ENCODE measurements at places on chromosomes 2 and 18.

GRCh38 chr2:19319064-19319463, 39.4 kb downstream of the OSR1 start:
- no peak for DNase-seq

- DNase-seq, result no peak
Measured at GRCh38 chr2:239990966-239991365, 34.2 kb downstream of the NDUFA10 start.

DNA sequence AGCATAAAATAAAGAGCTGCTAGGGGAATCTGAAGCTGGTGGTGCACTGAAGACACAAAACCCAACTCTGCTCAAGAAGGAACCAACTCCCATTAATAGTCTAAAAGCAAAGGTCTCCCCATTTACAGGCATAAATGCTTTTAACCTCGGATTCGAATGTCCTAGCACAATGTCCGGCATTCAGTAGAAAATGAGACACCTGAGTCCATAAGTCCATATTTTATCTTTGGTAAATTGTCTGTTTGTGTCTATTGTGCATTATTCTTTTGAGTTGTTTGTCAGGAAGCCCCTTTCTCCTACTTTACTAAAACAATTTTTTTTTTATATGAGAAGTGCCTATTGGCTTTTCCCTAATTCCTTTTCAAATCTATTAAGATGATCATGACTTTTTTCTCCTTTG, 179.5 kb upstream of the SMAD7 start:
- no peak for DNase-seq

DNA sequence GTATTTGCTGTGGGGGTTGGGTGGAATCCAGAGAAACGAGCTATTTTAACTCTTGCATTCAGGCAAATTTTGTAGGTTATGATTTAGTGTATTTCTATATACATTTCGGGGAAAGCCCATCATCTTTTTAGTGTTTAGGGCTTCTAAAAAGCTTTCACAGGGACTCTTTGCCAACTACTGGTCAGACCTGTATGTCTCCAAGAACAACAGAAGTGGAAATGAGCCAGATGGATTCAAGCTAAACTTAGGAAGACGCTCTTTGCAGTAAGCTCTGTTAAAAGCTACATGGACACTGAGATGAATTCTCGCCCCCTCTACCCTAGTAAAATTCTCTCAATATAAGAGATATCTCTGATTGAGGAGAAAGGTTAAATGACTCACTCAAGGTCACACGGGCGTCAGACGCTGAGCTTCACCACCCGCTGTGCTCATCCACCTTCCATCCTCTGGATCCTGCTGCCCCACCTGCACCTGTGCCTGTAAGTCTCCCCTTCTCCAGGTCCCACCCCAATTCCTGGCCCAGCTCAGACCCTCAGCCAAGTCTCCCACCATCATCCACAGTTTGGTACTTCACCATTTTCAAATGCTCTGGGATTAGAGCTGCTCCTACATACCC, 85.6 kb downstream of the MARCHF4 start:
- no peak for DNase-seq

DNA sequence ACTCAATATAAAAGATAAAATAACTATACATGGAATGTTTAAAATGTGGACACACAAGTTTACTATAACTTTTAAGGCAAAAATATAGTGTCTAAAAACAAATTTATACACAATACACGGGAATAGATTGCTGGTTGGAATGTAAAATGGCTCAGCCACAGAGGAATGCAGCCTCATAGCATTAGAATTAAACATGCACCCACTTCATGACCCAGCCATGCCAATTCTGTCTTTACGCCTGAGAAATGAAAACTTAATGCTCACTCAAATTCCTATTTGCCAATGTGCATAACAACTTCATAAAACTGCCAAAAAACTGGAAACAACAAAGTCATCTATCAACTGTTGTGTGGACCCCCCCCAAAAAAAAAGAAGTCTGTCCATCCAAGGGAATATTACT, 1006.6 kb upstream of the POU3F3 start:
- DNase-seq, result no peak

DNA sequence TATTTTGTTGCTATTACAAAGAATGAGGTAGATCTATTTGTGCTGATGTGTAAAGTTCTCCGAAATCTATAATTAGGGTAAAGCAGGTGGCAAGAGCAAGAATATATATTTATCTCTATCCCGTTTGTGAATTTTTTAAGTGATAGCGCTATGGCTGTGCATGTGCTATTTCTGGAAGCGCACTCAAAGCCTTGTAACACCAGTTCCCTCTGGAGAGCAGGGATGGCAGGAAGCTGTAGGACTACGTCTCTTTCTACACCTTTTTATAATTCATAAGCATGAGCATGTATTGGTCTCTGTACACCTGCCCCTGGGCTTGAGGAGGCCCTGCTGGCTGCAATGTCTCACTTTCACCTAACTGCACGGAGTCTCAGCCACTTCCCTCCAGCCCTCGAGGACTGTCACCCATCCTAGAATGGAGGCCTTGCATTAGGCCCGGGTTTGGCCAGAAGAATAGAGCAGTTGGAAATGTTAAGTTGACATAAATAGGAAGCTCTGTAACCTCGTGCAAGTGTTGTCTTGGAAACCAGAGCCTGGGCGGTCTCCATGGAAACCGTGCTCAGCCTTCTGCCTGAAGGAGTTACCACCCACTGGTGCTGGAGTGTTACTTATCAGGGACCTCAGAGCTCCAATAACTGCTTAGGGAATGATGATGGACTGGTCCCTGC, 20.9 kb downstream of the ITM2C start:
- DNase-seq, result no peak

DNA sequence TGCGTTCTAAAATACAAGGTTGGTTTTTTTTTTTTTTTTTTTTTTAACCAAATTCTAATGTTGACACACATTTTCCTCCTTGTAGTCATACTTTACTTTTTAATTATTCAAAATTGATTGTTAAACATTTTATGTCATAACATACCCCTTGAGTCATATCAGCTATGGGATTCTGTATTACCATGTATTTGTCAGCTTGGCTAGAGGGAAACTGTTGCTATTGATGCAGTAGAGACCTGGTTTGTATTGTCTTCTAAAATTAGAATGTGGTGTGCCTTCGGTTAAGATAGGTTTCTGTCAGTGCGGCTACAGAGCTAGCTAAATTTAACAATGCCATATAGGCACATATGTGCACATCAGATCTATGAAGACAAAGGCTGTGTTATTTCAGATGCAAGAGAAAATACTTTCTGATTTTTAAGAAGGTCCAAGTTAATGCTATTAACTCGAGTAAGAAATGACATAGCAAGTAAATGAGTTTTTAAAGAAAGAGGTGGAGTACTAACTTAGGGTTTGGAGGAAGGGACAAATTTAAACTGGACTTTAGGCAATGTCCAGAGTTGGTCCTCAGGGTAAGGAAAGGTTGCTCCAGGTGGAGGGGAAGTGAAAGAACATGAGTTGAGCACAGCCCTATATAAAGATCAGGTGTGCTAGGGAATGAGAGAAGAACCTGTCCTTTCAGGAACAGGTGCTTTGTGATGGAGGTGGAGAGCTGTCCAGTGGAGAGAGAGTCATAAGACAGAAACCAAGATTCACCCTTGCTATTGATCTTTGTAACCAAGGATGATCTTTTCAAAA, 152.3 kb downstream of the PRPF40A start:
- no peak for DNase-seq

DNA sequence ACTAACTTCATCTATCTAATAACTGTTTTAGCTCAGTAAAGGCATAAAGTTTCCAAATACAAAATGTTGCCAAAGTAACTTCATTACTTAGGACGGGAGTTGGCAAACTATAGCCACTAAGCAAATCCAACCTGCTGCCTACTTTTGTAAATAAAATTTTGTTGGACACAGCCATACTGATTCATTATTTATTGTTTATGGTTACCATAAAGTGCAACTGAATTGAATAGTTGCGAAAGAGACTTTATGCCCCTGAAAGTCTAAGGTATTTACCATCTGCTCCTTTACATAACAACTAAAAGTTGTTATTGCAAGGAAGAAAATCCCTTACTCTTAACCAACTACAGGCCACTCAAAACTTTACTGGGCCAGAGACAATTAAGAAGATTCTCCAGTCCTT, 256.7 kb upstream of the RBBP8 start:
- no peak for DNase-seq

- no peak for DNase-seq
Measured at GRCh38 chr2:70946832-70947442, 11.2 kb downstream of the ATP6V1B1 start.

GRCh38 chr2:66240286-66240685, 194.6 kb upstream of the MEIS1 start:
- no peak for DNase-seq

- no peak for DNase-seq
Measured at GRCh38 chr2:209946539-209946938, 55.9 kb upstream of the RPE start.

DNA sequence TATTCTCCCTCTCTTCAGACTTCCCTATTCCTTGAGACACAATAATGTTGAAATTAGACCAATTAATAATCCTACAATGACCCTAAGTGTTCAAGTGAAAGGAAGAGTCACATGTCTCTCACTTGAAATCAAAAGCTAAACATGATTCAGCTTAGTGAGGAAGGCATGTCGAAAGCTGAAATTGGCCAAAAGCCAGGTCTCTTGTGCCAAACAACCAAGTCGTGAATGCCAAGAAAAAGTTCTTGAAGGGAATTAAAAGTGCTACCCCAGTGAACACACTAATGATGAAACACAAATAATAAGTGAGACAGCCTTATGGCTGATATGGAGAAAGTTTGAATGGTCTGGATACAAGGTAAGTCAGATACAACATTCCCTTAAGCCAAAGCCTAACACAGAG, 115.4 kb downstream of the PXDN start:
- no peak for DNase-seq

GRCh38 chr2:169877398-169877797, 50.1 kb downstream of the UBR3 start:
- no peak for DNase-seq

Measured in T-helper 22 cell (primary cell).